ENCODE measurements at places on chromosomes 16 and 17.
A peak's percentile ranks its signal among the peaks of the same experiment; 100 is the strongest.

GRCh38 chr16:868386-868755, 67.8 kb upstream of the GNG13 start:
- DNase-seq, result peak; percentile 20

DNA sequence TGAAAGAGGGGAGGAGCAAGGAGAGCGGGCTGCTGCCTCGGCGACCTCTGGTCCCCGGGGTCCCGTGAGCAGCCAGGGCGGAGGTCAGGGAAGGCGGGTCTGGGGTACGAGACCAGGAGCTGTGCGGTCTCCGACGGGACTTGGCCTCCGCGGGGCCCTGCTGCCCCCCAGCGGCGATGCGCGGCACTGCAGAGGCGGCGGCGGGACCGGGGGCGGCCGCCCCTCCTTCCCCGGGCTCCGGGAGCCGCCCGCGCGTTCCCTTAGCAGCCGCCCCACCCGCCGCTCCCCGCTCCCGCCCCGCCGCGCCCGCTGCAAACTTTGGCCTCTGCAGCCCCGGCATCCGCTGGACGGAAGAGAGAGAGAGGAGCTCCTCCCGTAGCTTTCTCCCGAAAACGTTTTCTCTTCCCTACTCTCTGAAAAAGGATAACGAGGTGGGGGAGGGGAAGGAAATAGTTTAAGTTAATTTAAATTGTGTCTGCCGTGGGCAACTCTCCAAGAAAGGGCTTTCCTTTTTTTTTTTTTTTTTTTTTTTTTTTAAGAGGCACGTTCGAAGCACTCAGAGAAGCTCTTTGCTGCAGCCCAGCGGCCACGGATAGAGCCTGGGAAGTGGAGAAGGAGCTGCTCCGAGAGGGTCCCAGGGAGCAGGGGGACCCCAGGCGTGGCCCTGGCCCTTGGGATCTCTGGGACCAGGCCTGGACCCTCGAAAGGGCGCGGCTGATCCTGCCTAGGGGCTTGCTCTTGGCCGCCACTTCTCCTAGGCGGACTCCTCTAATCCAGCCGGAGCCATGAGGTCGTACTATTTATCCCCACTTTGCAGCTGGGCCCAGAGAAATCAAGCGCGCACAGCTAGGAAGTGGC, 43.2 kb downstream of the C16orf82 start:
- DNase-seq, result peak; percentile 91

GRCh38 chr17:17129466-17129865, 76.7 kb downstream of the PLD6 start:
- DNase-seq, result no peak

- DNase-seq, result no peak
These were observed 4.5 kb upstream of the ACSF2 start for GRCh38 chr17:50421308-50422051.

GRCh38 chr17:34993031-34993430, 12.7 kb downstream of the LIG3 start:
- DNase-seq, result no peak

GRCh38 chr17:83199500-83200201, 120.2 kb downstream of the METRNL start:
- no peak for DNase-seq

Measured in left hindlimb (tissue), 1 donor.